ENCODE measurements at places on chromosomes 5 and 9. TPM values are rescaled to one million over a fixed set of nuclear protein-coding genes. Genes with fewer than 3 reads are reported as not detected.
A peak's percentile ranks its signal among the peaks of the same experiment; 100 is the strongest.

GRCh38 chr5:180803181-180804128, 849 bp upstream of the MGAT1 start:
- no peak for DNase-seq

DNA sequence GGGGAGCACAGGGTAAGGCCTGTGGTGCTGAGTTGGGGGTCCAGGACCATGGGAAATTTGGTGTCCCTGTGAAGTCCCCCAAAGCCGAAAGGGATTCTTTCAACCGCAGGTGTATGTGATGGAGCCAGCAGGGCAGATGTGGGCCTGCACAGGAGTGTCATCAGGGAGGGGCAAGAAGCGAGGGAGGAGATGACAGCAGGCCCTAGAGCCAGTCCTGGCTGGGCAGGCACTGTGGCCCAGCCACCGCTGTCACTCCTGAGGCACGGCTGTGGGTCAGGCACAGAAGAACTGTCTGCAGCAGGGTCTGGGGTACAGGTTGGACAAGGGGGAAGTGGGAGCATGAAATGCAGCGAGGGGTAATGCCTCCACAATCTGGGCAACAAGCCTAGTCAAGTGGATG, 4.8 kb downstream of the HK3 start:
- DNase-seq = no peak

DNA sequence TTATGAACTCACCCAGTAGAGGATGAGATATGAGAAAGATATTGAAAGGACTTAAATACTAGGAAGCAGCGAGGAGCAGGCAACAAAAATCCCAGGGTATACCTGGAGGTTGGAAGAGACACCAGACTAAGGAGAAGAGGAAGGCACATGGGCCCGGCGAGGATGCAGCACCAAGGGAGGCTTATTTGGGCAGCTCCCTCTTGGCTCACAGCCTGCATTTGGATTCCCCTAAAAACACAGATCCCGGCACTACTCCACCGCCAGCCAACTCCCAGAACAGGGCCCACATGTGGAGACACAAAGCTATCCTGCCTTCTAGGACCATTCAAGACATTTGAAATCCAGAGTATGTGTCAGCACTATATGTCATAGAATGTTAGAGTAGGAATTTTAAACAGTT, 199.8 kb upstream of the FBXL7 start:
- DNase-seq = no peak

DNA sequence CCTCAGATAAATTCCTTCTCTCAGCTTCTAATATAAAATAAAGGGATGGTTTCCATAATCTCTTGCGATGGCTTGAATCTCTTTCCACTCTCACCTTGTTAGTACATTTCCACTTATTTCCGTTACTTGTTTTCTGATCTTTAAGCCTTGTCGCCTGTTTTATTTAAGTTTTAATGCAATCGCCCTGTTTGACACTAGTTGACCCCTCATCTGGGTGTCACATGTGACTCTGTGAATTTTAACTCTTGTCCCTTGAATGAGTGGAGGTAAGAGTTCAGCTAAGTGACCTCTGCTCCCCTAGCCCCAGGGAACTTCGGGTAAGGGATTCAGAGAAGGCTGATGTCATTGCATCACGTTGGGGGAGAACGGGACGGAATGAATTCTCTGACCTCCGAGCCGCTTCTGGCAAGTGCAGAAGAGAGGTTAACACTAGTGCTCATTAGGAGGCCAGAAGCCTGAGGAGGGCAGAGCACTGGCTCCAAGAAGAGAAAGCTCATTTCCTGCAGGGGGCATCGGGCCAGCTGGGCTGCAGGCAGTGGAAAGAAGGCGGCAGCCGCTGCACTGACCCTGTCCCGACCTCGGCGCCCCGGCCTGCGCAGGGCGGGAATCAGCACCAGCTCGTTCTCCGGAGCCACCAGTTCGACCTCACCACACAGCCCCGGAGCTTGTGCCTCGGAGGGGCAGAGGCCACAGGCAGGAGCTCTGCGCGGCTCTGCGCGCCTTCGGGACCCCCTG, 569 bp downstream of the HINT2 start:
- peak; percentile 81 for DNase-seq

DNA sequence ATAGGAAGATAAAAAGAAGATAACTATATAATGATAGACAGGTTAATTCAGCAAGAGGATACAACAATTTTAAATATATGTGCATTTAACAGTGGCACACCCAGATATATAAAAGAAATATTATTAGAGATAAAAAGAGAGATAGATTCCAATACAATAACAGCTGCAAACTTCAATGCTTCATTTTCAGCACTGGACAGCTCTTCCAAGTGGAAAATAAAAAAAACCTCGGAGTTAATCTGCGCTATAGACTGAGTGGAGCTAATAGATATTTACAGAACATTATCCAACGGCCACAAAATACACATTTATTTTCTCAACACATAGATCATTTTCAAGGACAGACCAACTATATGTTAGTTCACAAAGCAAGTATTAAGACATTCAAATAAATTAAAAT, 1229.5 kb upstream of the CDH6 start:
- no peak for DNase-seq

Gene CORO2A
- 18.9 TPM for total RNA-seq

- DNase-seq = no peak
Observed at GRCh38 chr9:79812507-79813257, 240.9 kb downstream of the TLE4 start.

Gene PHF19
- 75.9 TPM for total RNA-seq

Gene TMEM215
- total RNA-seq = not detected

GRCh38 chr5:59922220-59922619, 28.7 kb upstream of the PDE4D start:
- DNase-seq = no peak

Gene IL9
- total RNA-seq = not detected

GRCh38 chr9:1005043-1005667, 28.7 kb downstream of the DMRT3 start:
- DNase-seq = peak; percentile 48

GRCh38 chr9:95992536-95992935, 117.0 kb downstream of the ERCC6L2 start:
- DNase-seq = no peak

Gene CAMLG
- total RNA-seq = 26.6 TPM

- DNase-seq = no peak
Observed at GRCh38 chr5:55533521-55534435, 986 bp downstream of the PLPP1 start.

Gene PAEP
- not detected for total RNA-seq

GRCh38 chr5:9877488-9877887, 247.3 kb upstream of the TAS2R1 start:
- no peak for DNase-seq

DNA sequence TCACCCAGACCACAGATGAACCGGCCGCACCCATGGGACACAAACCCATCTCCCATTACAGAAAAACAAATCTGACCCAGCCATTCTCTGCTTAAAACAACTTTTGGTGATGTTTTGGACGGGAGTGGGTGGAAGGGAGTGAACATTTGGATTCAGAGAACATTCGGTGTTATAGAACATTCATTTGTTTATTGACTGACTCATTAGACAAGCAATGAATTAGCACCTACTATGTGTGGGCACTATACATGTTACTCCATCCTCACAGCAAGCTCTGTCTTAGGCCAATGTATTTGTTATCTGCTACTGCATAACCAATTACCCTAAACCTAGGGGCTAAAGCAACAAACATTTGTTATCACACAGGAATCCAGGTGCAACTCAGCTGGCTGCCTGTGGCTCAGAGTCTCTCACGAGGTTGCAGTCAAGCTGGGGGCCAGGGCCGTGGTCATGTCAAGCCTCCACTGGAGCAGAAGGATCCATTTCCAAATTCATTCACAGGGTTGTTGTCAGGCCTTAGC, 5.1 kb upstream of the ERGIC1 start:
- DNase-seq = no peak

DNA sequence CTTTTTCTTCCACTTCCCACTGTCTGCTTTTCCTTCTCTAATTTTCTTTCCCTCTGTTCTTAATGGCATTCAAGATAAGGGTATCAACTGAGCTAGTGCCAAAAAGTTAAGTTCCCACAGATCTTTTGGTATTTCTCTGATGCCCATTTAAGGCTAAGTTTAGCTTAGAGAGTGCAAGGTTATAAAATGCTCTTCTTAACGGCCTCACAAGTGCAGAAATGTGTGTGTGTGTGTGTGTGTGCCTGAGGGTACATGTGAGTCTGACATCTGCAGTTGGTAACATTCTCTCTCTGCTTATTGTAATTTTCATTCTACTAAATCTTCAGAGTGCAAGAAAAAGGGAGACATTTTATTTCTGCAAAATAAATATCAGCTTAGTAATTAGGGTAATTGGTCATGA, 24.2 kb downstream of the FBN2 start:
- DNase-seq = no peak

- DNase-seq = peak; percentile 67
Observed at GRCh38 chr9:33466565-33467495, 6.9 kb downstream of the NOL6 start.

DNA sequence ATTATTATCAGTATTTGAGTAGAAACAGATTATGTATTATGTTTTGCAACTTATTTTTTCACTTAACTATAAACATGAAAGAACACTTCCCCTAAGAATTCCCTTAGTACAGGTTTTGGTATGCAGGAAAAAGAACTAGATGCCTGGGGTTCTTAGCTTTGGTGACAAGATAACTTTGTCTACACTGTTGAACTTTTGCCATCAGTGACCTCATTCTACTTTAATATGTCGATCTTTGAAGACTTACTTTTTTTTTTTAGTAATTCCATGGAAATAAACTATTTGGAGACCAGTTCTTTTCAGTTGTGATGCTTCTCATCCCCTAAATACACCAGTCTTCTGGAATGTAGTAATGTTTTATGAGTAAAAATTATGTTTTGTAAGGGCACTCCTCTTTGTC, 34.3 kb downstream of the ZNF462 start:
- no peak for DNase-seq

- peak; percentile 65 for DNase-seq
Observed at GRCh38 chr5:9361835-9362234, 184.0 kb downstream of the SEMA5A start.

Gene DAPK1
- 79.2 TPM for total RNA-seq

Gene ORM2
- total RNA-seq = 46.0 TPM

DNA sequence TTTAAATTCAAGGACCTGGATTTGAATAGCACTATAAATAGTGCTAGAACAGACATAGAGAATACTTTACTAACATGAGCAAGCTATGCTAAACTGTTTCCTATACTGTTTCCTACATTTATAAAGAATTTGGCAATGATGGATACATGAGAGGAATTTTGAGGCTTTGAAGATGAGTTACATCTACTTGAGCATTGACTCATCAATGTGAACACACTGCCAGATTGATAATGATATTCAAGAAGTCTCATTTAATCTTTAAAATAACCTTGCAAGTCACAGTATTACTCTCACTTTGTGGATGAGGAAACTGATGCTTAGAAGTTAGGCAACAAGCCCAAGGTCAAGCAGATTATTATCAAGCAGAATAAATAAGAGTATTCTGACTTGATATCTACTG, 281.9 kb downstream of the DNAH5 start:
- DNase-seq = no peak

Gene CDX1
- total RNA-seq = 0.29 TPM

DNA sequence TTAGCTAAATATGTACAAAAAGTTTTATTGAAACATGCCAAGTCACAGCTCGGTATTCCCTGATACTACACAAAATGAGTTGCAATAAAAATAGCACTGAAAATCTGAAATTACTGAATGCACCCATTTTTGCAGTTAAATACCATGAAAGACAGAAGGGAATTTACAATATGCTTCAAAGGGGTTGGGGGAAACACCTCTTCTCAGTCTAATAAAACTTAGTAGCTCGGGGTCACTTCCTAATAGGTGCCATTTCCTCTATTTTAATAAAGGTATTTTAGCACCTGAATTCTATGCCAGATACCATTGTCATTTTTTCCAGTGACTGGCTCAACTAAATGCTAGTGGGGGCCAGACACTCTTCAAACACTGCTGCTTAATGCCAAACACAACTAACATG, 204.1 kb upstream of the MEF2C start:
- DNase-seq = no peak

Gene FBN2
- 0.56 TPM for total RNA-seq

Gene IL13
- not detected for total RNA-seq

Gene SMIM33
- not detected for total RNA-seq

GRCh38 chr5:57346328-57346727, 136.3 kb downstream of the ACTBL2 start:
- no peak for DNase-seq

GRCh38 chr5:1501372-1502045, 22.3 kb downstream of the LPCAT1 start:
- DNase-seq = no peak

GRCh38 chr5:178108446-178108845, 4.9 kb upstream of the N4BP3 start:
- DNase-seq = no peak

- no peak for DNase-seq
Observed at GRCh38 chr9:135505406-135506187, 5.1 kb downstream of the MRPS2 start.

DNA sequence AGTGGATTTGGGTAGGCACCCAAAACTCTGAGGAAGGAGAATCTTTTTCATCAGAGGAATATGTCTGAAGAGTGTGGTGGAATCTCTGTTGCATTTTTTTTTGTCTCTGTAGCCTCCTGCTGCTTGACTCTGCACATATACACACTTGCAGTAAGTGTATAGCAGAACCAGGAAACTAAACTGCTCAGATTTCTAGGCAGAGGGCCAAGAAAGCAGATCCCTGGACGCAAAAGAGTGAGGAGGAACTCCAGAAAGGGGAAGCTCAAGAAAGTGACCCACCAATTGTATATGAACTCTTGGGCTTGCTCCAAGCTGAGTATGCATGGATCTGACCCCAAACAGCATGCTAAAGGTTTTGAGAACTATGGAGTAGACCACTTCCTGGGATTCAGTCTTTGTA, 181.8 kb downstream of the GADD45G start:
- no peak for DNase-seq

DNA sequence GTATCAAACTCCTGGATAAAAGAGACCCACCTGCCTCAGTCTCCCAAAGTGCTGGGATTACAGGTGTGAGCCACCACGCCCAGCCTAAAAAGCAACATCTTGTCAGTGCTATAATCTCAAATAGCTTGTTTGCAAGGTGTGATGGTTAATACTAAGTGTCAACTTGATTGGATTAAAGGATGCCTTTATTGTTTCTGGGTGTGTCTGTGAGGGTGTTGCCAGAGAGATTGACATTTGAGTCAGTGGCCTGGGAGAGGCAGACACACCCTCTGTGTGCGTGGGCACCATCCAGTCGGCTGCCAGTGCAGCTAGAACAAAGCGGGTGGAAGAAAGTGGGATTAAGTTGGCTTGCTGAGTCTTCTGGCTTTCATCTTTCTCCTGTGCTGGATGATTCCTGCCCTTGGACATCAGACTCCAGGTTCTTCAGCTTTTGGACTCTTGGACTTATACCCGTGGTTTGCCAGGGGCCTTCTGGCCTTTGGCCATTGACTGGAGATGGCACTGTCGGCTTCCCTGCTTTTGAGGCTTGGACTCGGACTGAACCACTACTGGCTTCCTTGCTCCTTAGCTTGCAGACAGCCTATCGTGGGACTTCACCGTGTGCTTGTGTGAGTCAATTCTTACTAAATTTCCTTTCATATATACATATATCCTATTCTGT, 28.1 kb downstream of the TARS1 start:
- DNase-seq = no peak

DNA sequence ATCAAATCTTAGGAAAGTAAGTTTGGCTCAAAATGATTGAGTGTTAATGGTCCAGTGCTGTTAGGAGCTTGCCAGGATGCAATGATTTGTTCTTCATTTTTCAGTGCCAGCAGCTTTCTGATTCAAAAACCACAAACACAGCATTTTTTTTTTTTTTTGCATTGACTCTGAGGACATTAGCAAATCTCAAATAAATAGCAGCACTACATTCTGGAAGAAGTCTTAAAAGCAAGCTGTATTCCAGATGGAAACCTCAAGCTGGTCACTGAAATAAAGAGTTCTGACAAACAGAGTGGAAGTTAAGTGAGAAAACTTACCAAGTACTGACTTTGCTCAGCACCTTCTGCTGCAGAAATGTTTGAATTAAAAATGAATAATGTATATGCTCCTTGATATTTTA, 1653.1 kb upstream of the CDH9 start:
- no peak for DNase-seq
